ENCODE measurements at places on chromosomes 4 and X. TPM values are rescaled to one million over a fixed set of nuclear protein-coding genes. Genes with fewer than 3 reads are reported as not detected.

MAP7D3 gene
- total RNA-seq: 19.0 TPM

SLC6A14 gene
- total RNA-seq: not detected

- H3K36me3 ChIP-seq: no peaks in the 10 kb centered on the region
- no peak for DNase-seq
- H3K27me3 ChIP-seq: no peaks in the 10 kb centered on the region
- H3K4me3 ChIP-seq: no peak overlapping the region
- no peak overlapping the region for H3K27ac ChIP-seq
Measured at GRCh38 chr4:125060376-125060775, 254.4 kb upstream of the FAT4 start.

DNA sequence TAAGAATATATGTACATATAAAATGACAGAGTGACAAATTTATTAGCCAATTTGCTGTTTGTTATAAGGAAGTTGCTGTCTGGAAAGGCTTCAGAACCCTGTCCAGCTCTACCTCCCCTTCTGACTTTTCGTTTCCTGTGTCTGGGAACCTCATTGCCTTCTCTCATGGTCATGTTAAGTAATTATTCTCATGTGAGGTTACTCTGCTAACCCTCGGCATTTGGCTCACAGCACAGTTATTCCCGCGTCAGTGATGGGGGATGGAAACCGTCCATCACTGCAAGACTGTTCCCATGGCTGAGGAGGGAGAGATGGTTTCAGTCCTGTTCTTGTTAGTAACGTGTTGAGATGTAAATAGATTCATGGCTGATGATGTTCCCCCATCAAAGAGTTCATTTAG lies 11.9 kb downstream of the EDNRA start:
- H3K27me3 ChIP-seq: no peaks in the 10 kb centered on the region
- H3K4me3 ChIP-seq: no peak overlapping the region
- no peak overlapping the region for H3K27ac ChIP-seq
- H3K4me1 ChIP-seq: no peaks in the 10 kb centered on the region
- no peaks in the 10 kb centered on the region for H3K36me3 ChIP-seq
- peak; percentile 94 for DNase-seq

- H3K27me3 ChIP-seq: no peaks in the 10 kb centered on the region
- H3K4me3 ChIP-seq: no peak overlapping the region
- no peaks in the 10 kb centered on the region for H3K36me3 ChIP-seq
- no peaks in the 10 kb centered on the region for H3K4me1 ChIP-seq
Measured at GRCh38 chrX:85140964-85141363, 102.6 kb downstream of the SATL1 start.

DNA sequence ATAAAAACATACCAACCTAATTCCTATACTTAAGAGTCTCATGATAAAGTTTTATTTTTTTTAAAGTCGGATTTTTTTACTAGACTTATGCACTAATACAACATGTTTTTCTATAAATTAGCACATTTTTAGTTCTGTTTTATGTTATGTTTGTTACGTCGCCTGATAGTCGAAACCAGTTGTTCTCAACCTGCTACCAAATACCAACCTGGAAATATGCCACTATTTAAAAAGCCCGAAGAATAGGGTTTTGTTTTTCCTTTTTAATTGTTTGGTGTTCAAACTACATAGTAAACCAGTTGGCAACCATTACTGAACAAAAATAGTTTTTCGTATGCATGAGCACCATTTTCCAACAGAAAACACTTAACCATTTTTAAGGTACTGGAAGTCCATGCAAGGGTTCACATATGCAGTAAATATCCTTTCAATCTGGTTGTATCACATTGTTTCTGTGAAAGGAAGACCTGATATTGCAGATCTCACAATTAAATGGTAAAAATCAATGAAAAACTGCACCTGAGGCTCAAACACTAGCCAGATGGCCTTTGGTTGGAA lies 1.4 kb downstream of the WDFY3 start:
- no peaks in the 10 kb centered on the region for H3K36me3 ChIP-seq
- peak overlapping the region; percentile 44 for H3K27ac ChIP-seq
- H3K4me3 ChIP-seq: peak overlapping the region; percentile 94
- H3K27me3 ChIP-seq: no peaks in the 10 kb centered on the region

GRCh38 chr4:17358241-17358640 lies 153.6 kb downstream of the QDPR start:
- H3K27me3 ChIP-seq: peaks cover 2% of the 10 kb centered on the region
- no peaks in the 10 kb centered on the region for H3K4me1 ChIP-seq
- H3K4me3 ChIP-seq: no peak overlapping the region

- H3K4me1 ChIP-seq: no peaks in the 10 kb centered on the region
- H3K4me3 ChIP-seq: peak overlapping the region; percentile 65
- no peak overlapping the region for H3K27ac ChIP-seq
- peak; percentile 5 for DNase-seq
- no peaks in the 10 kb centered on the region for H3K36me3 ChIP-seq
Measured at GRCh38 chr4:165873298-165874071, 448 bp downstream of the TLL1 start.
